Stimulated activated CD8-positive, alpha-beta memory T cell treated with anti-CD3 and anti-CD28 coated beads, Interleukin-4, amount 100 ng/mL, for 4 hours (primary cell): ENCODE measurements at places on chromosomes 3 and 15.

GRCh38 chr15:33154351-33155166 lies 40.0 kb downstream of the FMN1 start:
- DNase-seq = no peak

GRCh38 chr3:35438101-35438500 lies 201.2 kb upstream of the ARPP21 start:
- DNase-seq = no peak

DNA sequence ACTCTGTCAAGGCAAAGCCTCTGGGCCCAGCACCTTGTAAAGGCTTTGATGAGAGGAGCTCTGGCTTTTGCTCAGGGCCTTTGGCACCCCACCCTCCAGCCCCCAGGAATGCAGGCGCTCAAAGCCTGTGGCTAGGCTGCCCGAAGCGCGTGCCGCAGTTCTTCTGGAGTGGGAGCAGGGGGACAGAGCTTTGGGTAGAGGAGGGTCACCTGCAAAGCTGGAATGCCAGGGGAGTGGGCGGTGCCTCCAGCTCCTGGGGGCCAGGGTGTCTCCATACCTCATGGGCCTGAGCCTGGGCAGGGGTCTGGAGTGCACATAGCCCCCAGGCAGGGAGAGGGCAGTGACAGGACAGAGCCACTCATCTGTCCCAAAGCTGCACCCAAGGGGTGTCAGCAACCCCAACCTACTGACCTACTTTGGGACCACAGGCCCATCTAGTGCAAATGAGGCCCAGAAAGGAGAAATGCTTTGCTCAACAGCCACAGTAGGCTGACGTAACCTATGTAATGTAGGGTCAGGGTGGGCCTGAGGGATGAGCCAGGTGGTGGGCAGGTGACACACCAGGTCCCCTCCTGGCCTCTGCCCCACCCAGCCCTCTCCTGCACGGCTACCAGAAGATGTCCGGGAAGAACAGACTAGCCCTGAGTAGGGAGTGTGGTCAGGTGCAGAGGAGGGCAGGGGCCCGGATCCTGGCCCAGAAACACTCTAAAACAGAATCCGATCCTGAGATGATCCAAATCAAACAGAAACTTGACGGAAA lies 2.2 kb upstream of the CALML4 start:
- DNase-seq = no peak

DNA sequence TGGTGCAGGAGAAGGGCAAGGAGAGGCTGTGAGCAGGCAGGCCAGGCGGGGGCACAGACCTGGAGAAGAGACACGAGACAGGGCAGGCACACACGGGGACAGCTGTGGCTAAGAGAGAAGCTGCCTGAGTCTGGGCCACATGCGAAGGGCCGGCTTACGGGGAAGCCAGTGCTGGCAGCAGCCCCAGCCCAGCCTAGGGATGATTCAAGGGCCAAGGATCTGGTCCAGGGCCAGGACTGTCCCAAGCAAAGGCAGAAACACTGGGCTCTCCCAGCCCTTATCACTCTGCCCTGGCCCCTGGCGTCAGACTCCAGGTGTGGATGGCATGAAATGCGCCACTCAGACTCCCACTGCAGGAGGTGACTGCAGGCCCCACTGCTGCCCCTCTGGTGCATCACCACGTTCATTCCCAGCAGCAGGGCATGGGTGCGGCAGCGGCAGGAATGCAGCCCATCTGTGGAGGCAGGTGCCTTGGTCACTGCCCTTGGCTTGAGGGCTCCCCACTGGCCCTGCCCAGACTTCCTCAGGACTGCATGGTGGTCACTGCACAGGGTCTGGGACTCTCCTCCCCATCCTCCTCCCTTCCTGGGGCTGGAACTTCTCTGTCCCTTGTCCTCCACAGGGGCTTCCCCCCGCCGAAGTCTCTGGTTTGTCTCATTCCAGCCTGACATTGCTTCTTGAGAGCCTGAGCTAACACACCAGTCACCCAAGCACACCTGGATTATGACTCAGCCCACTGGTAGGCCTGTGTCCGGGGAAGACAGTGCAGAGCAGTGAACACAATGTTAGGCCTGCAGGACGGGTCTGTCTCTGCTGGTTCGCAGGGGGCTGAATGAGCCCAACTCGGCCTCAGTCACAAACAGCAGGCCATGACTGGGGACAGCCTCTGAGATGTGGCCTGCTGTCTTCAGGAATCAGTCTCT lies 69.3 kb downstream of the TBC1D2B start:
- DNase-seq = no peak

DNA sequence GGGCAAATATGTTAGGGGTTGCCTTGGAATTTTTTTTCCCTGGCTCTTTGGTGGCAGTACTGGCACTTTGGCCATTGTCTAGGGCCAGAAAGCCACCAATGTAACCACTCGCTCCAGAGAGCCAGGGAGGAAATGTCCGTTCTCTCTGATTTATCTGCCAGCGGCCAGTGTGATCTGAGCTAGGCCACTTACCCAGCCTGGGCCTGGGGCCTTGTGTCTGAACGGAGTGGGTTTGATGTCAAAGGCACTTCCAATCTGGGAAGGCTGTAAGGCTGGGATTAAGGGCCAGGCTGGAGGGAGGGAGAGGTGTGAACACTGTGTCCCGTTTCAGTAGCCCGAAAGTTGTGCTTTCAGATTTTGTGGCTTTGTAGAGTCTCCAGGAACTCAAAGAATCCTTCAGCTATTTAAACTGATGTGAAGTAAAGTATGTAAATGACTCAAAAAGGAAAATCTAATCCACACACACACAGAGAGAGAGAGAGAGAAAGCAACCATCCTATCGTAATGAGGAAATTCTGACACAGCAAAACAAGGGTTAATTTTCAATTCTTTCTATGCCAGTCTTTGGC lies 271.0 kb downstream of the PDZRN3 start:
- DNase-seq = no peak

DNA sequence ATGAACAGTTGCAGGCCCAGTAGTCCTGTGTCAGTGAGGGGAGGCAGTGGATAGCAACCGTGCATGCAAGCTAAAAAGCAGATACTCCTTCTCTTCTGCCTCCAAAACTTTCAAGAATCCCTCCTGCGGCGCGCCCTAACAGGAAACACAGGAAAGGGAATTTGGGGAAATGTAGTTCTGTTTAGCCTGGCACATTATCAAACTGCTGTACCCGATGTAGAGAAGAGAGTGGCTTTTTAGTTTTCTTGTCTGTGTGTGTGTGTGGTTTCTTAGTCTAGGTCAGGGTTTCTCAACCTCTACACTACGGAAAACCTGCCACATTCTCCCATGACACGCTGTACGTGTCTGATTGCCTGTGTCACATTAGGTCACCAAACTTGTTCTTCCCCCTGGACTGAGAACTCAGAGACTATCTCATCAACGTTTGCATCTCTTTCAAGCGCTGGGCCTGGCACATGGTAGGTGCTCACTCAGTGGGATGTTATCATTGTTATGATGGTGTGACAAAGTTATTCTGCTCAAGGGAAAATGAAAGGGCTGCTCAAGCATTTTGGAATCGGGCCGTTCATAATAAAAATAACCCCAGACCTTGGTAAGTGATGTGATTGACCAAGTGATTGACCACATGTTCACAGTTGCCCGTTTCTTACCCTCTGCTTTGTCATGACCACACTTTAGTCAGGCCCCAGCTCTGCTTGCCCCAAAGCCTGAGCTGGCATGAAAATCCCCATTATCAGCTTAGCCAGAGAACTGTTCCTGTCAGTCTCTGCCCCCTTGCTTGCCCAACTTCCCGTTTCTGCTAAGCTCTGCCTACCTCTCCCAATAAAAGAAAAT lies 33.2 kb downstream of the TM4SF4 start:
- DNase-seq = no peak

DNA sequence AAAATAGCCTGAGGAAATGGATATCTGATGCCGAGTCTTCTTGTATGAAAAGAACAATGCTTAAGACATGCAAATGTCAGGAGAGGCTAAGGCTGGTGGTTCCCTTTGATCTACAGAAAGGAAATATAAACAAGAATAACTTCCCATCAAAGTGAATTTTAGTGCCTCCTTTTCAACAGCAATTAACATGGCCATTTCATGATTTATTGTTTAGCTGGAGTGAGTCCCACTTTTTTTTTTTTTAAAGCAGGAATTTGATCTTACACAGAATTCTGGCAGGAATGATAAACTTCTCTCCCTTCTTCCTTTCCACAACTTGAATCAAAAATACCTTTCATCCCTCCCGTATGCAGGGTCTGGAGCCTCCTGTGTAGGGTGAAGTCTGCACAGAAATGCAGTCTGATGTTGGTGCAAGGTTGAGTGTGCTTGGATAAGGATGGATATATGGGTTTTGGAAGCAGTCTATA lies 287.0 kb downstream of the MEX3B start:
- no peak for DNase-seq

DNA sequence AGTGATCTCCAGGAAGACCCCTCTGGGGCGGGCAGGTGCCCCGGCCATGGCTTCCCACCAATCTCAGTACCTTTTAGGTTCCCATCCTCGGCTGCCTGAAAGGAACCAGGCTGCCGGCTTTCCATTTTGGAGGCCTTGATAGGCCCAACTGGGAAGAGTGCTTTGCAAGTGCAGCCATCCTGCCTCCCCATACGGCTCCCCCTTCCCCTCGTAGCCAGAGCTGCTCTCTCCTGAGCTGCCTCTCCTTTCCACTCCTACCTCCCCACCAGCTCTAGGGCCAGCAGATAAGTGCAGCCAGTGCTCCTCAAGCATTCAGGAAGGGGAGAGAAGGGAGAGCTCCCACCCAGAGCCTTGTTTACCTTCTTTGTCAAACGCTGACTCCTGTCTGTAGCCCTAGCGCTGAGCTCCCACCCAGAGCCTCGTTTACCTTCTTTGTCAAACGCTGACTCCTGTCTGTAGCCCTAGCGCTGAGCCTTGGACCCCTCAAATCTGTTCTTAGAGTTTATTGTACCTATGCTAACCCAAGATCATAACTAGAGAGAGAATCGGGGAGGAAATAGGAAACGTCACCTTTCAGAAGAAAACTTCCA lies 133.0 kb downstream of the LRRK1 start:
- no peak for DNase-seq

DNA sequence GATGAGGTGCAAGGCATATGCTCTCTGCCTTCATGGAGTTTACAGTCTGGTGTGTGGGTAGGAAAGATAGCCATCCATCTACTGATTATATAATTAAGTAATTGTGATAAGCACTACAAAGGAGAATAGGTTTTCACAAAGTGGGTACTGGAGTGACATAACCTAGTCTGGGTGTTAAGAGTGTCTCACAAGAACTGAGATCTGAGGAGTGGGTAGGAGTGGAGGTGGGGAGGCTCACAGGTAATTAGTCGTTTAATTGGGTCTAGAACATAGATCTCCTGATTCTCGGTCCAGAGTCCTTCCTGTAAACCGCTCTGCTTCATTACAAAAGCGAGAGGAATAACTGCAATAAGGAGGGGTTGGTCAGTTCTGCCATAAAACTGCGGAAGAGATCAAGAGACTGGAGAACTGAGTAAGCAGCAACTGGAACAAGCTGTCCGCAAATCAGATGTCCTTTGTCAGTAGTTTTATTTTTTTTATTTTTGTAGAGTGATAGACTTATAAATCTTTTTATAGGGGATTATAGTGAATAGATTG lies 2.2 kb downstream of the NEO1 start:
- no peak for DNase-seq

- no peak for DNase-seq
Measured at GRCh38 chr3:73699327-73699726, 74.6 kb upstream of the PDZRN3 start.

GRCh38 chr15:94327356-94327936 lies 96.1 kb downstream of the MCTP2 start:
- DNase-seq = no peak

DNA sequence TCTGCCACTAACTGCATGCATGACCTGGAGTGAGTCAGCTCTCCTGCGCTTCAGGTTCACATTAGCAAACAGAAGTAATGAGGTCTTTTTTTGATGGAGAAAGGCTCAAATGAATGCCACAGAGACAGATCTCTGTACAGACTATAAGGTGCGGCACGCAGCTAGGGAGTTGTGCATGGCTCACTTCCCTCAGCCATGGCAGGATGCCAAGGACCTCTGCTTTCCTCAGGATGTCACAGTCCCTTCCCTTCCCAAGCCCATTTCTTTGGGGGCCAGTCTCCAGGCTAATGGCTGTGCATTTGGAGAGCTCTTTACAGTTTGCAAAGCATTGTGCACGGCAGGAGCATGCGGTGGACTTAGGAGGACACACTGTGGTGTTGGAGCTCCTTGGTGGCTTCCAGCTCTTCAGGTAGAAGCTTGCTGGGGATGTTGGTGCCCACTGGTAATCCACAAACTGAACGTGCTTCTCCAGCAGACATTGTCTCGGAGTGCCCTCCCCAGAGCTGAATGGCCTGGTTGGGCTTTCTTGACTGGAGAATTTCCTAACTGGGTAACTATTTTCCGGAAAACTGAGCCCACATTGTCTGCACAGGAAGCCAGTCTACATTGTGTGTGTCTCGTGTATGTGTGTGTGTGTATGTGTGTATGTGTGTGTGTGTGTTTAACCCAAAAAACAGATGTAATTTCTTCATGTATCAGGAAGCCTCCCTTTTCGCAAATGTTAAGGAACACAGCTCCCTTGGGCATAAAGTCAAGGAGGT lies 172.5 kb upstream of the TLE3 start:
- no peak for DNase-seq

DNA sequence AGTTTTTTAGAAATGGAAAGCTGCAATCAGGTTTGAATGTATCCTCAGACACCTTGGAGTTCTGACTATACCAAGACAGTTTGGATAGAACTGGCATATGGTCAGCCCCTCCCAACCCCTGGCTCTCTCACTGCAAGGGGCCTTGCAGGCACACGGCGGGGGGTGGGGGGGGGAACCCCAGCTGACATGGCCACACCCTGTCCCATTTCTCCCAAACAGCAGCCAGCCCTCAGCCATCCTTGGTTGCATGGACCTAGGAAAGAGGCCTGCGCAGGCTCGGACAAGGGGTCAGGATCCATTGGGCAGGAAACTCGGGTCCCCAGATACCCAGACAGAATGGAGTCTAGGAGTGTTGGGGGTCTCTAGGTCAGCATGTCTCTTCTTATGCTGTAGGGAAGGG lies 14.5 kb downstream of the CAND2 start:
- no peak for DNase-seq

- no peak for DNase-seq
Measured at GRCh38 chr3:154886437-154886836, 193.7 kb upstream of the MME start.

DNA sequence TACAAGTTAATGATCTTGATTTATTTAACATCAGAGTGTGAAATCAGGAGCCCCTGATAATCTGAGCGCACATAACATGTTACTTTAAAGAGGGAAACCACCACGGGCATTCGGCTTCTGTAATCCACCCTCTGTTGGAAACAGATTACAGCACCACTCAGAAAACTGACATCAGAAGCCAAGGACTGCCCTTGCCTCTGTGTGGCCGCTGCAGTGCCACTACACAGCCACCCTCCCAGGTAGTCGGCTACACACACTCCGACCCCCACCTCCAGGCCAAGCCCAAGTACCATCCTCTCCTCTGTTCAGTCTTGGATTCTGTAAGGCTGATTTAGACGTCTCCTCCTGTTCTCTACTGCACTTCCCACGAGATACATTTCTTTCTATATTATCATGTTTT lies 251.7 kb downstream of the GABRB3 start:
- no peak for DNase-seq

GRCh38 chr3:110749006-110749405 lies 322.6 kb upstream of the NECTIN3 start:
- DNase-seq = no peak
